ENCODE measurements at places on chromosomes 5 and 9.
A peak's percentile ranks its signal among the peaks of the same experiment; 100 is the strongest.

DNA sequence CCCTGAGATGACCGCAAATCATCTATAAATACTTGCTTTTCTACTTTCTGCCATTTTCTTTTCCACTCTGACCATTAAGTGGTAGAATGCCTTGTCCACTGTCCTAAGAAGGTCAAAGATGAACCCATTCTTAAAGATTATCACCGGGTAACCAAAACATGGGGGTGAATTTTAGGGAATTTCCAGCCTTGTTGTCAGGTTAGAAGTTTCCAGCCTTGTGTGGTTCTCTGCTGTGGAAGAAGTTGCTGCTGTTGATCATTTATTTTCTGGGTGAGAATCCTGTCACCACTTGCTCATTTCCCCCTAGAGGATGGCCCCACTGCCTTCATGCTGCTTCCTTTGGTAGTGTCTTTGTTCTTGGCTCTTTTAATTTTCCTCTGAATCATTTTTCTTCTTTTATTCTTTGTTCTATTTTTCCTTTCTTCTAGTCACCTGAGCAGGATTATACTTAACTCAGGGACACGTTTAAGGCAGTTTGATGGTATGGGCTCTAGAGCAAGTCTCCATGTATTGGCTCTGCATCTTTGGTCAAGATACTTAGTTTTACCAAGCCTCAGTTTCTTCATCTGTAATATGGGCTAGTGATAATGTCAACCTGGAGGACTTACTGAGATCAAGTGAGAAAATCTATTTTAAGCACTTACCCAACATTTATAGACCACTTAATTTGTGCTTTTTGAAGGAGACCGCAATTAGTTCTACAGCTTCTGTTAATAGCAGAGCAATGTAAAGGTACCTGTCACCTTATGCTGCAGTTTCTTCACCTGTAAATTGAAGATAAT, 266.2 kb downstream of the ARHGAP26 start:
- no peak for DNase-seq

DNA sequence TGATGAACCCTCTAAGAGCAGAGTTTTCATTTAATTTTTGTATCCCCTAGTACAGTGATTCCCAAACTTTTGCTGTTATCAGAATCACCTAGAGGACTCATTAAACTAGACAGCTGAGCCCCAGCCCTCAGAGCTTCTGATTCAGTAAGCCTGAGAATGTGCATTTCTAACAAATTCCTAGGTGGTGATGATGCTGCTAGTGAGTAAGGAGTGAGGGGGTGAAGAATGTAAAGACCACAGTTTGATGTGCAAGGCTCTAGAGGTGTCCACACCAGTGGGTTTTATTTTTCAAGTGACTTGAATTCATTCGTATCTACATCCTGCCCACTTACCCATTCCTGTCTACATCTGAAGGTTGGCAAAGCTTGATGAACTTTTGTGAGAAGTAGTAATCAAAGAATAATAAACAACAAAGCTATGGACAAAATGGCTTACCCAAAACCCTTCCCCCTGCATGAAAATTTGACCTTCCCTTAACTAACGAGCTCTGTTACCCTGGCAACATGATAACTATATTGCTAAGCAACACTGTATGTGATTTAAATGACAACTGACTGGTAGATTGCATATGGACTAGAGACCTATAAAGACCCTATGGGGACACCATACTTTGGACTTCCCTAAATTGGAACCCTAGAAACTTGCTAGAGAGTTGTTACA, 35.2 kb downstream of the DTWD2 start:
- DNase-seq = no peak

DNA sequence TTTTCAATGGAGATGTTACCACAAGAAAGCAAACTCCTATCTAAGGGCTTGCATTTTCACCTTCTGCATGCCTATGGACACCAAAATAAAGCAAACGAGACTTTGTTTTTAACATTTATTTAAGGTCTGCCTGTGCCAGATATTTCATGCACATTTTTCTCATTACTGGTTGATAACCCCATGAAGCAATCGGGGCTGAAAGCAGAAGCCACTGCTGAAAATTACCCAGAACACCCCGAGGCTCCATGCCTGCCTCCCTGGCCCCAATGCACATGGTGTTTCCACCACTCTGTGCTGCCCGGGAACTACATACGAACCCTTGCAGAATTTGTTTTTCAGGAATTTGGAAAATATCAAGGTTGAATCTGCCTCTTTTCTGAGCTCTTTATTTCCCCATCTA, 240.1 kb downstream of the NR2F1-AS1 start:
- DNase-seq = no peak

DNA sequence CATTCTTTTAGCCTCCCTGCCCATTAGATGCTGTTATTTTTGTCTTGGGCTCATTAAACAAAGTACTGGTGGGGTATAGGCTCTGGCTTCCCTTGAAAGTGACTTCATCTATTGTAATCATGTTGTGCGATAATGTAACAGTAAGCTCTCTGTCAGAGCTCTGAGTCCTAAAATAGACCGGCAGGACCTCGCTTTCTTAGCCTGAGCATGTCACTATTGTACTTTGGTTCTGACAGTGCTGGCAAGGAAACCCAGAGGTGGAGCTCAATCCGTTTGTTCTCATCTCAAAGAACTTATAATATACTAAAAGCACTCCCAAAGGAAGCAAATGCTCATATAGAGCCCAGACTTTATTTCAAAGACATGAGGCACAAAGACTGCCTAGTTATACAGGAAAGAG, 339.1 kb upstream of the CCNH start:
- no peak for DNase-seq

DNA sequence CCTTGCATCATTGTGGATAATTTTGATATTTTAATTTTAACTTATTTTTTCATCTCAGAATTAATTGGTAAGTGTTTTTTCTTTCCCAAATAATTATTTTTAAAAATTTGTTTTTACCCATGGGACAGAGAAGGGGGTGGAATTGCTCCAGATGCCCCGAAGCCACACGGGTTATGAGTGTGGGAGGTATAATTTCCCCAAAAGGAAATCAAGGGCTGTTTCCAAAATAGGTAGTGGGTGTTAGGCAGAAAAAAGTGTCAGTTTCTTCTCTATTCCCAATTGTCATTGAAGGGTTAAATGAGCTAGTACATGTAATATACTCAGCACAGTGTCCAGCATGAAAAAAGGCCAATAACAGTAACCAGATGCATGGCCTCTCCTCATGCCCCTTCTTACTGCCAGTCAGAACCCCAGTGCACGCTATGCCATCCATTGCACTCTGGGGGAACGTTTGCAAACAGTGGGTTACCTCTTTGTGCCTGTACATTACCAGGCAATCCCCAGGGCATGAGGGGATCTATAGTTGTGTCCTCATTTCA, 36.4 kb upstream of the ANGPTL2 start:
- DNase-seq = no peak

DNA sequence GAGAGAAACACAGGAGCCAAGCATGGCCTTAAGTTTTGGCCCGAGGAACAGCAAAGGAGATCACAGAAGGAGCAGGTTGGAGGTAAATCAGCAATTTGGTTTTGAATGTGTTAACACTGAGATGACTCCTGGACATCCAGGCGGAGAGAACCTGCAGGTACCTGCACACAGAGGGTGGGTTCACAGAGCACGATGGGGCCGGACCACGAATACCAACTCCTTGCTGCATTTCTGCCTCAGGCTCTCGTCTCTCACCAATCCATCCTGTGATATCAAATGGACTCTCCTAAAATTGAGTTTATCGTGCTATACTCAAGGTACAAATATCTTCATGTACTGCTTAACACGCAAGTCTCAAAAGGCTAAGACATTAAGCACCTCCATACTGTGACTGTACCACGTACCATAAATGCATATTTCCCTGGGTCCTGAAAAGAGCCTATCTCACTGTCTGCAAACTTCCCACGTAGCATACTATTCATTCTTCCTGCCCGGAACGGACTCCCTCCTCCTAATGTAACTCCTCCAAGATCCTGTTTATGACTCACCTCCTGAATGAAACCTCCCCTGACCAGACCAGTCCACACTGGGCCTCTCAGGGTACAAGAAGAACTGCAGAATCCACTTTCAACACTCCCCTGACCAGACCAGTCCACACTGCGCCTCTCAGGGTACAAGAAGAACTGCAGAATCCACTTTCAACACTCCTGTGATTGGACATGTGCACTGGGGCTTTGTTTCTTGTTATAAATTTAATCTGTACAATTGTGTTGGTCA, 380.8 kb upstream of the RFX3 start:
- no peak for DNase-seq

- no peak for DNase-seq
These were observed 153.3 kb upstream of the SLC12A2 start for GRCh38 chr5:127930311-127930710.

GRCh38 chr5:158382473-158382872, 523.5 kb upstream of the CLINT1 start:
- DNase-seq = peak; percentile 7

GRCh38 chr5:81286059-81286617, 15.2 kb upstream of the ZCCHC9 start:
- DNase-seq = no peak

GRCh38 chr5:177610770-177611445, 11.0 kb downstream of the B4GALT7 start:
- DNase-seq = no peak

- DNase-seq = no peak
These were observed 103.5 kb downstream of the NDUFAF2 start for GRCh38 chr5:61048534-61048933.

- DNase-seq = no peak
These were observed 18.3 kb upstream of the NEK6 start for GRCh38 chr9:124239249-124240073.

DNA sequence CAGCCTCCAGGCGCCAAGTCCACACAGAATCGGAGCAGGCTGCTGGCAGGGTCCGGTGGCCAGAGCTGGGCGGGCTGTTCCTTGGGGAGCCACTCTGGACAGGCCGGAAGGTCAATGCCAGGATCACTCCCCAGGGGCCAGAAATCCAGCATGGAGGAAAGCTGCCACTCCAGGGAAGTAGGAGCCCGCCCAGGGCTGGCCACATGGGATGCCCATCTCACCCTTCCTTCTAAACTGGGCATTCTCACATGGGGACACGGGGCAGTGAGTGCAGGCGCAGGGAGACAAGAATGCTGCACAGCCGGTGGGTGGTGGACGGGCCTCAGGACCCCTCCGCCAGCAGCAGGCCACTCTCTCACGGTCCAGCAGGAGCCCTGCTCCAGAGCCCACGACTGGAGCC, 58.2 kb downstream of the ADAMTS2 start:
- DNase-seq = no peak

DNA sequence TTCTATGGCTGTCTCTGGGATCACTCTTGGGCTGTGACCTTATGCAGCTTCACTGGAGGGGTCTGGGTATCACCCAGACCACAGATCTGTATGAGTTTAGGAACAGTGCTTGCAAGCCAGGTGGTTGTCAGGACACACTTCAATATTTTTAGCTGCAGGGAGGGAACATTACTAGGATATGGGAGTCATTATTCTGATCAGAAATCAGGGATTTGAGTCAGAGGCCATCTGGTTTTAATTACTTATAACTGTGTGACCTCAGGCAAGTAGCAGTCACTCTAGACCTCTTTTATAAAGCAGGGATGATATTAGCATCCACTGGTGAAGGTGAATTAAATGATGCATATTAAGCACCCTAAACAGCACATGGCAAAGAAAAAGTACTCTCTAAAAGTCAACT, 60.1 kb upstream of the NMUR2 start:
- no peak for DNase-seq

DNA sequence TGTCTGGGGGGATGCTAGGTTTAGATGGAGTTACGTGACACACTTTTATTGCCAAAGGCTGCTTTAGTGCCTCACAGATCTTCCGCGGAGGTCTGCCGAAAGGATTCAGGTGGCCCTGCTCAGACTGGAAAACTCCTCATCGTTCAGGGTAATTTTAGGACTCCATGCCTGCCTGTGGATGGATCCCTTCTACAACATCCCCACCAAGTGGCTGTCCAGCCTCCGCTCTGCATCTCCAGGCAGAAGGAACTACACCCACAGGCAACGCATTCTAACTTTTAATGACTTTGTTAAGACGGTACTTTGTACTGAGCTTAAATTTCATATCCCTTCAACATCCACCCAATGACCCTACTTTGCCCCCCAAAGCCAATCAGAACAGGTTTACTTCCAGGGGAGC, 29.4 kb downstream of the ATPSCKMT start:
- DNase-seq = no peak

DNA sequence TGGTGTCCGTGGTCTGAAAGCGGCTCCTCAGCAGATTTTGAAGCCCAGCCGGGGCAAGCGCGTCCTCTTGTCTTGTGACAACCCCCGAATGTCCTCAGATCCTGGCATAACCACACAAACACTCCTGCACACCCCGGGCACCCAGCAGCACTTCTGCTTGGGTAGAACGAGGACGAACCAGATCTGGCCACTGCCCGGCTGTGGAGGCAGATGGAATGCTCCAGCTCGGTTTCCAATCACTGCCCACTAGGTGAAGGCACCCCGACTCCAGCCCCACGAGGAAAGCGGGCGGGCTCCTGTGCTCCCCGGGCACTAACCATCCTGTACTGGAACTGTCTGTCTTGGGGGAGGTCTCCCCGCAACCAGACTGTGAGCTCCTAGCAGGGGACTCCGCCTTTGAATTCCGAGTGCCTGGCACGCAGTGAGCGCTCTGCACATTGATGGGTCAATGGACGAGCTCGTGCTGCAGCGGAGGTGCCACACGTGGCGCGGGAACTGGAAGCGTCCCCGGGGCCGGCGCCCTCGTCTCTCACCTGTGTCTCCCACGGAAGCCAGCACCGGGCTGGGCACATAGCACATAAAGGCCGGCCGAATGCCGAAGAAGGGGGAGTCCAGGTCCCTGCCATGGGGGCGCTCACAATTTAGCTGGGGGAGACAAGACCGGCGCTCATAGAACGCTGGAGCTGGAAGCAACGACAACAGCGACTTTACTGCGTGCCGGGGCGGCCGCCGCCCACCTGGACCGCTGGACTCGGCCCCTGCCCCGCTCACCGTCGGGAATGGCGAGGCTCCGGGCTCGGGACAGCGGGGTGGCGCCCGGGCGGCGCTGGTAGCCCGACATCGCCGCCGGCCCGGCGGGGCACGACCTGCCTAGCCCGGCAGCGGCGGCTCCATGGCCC, 608 bp downstream of the ENTR1 start:
- peak; percentile 48 for DNase-seq

DNA sequence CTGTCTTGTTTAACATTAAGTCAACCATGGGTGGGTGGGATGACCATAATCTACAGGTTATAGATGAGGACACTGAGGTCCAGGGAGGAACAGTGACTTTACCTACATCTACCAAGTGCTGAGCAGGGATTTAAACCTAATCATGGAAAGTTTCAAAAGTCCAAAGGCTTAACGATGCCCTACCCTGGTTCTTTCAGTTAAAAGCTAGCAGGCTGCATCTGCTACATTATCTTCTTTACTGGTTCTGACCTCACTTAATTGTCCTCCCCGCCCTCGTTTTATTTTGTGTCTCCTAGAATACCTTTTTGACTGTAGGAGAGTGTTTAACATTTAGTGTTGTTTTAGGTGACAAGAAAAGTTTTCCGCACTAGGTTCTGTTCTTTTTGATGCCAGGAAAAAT, 735.2 kb downstream of the TLR4 start:
- DNase-seq = no peak

GRCh38 chr9:35903049-35903448, 3.0 kb upstream of the HRCT1 start:
- DNase-seq = peak; percentile 60

GRCh38 chr9:133835262-133835901, 97.2 kb upstream of the SARDH start:
- DNase-seq = no peak

All from CD4-positive, alpha-beta T cell treated with Interleukin-17A for 4 hours (primary cell).